ENCODE measurements at places on chromosomes 5 and 9.

DNA sequence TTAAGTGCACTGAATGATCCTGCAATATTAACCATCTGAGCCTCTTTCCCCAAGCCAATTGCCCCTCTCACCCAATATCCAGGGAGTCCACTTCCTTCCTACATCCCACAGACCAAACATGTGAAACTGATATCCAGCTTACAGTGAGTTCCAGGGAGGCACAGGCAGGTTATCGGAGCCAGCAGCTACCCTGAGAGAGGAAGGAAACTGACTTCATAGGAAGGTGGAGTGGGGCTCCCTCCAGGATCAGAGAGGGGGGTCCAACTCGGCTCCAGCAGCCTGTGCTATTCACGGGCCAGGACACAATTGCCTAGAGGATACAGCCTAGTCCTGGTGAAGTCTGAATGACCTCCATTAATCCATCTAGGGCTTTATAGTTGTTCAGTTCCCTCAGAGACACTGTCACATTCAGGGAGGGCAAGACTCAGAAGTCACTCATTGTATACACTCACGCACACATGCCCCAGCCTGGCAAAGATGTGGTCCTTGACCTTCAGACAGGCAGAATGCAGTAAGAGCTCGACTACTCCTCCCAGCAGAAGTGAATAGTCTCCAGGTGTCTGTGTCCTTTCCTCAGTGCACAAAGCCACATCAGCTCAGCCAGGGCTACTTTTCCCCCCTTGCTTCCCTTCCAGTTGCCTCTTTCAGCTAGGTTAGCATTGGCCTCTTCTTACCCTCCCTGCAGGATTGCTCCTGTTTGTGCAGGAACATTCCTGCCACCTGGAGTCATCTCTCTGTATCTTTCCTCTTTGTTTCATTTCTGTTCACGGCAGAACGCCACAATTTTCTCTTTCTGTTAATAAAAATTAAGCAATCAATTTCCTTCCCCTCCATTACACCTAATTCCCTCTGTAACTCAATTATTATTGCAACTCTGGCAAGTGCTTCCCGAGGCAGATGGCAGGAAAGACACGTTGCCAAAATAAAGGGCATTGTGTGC is 501.7 kb downstream of the ARHGEF28 start:
- DNase-seq = no peak

DNA sequence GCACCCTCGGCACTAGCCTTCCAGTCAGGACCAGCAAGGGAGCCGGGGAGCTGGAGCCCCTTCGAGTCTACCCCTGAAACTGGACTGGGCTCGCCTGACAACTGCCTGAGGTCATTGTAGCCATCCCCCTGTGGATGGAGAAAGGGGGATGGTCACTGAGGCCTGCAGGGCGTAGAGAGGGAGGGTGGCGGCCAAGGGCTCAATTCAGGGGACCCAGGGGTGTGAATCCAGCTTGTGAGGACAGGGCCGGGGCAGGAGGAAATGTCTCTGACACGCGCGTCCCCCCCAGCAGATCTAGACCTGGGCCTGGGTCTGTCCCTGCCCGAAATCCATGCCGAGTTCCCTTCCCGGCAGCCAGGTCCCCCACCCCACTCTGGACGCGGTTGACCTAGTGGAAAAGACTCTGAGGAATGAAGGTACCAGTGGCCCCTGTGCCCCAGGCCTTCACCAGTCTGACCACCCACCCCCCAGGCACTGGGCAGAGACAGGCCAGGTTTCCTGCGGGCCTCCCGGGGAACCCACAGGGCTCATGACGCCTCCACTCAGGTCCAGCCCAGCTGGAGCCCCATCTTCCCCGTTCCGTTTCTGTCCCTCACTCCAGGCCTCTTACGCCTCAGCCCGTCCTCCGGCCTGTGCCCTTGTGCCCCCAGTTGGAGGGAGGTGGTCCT is 805 bp downstream of the SLC34A3 start:
- DNase-seq = no peak

- no peak for DNase-seq
Observed at GRCh38 chr9:117491491-117491890, 76.6 kb upstream of the ASTN2 start.

DNA sequence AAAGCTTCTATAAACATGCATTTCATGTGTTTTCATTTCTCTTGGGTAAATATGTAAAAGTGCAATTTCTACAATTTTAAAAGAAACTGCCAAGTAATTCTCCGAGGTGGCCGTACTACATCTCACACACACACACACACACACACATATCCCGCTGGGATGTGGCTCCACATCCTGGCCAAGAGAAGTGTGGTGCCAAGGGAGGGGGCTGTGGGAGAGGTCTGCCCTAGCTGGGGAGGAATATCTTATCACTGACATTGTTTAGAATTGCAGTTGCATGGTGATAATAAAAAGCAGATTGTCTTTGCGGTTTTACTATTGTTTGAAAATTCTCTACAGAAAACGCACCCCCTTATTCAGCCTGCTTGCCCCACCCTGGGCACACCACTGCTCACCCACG is 558.4 kb downstream of the BNC2 start:
- no peak for DNase-seq

- DNase-seq = no peak
Observed at GRCh38 chr9:116844621-116845020, 157.5 kb downstream of the TRIM32 start.

- DNase-seq = no peak
Observed at GRCh38 chr5:83375049-83375745, 96.3 kb upstream of the VCAN start.

GRCh38 chr5:74352256-74352655 is 288.3 kb downstream of the ENC1 start:
- no peak for DNase-seq

- DNase-seq = no peak
Observed at GRCh38 chr5:140609126-140609525, 23.8 kb downstream of the CD14 start.

DNA sequence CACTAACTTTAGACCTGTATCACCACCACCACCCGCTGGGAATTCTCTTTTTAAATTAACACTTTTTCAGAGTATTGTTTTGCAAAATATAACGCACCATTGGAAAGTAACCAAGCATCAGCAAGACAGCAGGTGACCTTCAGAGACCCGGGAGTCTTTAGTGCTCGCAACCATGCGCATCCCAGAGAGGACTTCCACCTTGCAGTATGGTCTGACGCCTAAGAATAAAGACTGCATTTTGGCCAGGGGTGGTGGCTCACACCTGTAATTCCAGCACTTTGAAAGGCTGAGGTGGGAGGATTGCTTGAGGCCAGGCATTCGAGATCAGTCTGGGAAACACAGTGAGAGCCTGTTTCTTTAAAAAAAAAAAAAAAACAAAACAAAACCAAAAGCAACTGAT is 113.8 kb downstream of the MED27 start:
- DNase-seq = no peak

DNA sequence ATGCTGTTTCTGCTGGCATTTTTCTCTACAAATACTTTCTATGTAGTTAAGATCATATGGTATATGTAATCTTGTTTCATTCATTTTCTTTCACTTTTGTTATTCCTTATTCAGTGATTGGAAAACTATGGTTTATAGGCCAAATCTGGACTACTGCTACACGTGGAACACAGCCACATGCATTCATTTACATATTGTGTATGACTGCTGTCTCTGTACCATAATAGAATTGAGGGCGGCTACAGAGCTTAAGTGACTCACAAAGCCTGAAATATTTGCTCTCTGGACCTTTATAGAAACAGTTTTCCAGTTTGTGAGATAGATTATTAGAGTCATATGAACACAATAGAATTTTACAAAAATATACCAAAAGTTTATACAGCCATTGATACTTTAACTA is 133.6 kb upstream of the CDKN2B start:
- DNase-seq = no peak

DNA sequence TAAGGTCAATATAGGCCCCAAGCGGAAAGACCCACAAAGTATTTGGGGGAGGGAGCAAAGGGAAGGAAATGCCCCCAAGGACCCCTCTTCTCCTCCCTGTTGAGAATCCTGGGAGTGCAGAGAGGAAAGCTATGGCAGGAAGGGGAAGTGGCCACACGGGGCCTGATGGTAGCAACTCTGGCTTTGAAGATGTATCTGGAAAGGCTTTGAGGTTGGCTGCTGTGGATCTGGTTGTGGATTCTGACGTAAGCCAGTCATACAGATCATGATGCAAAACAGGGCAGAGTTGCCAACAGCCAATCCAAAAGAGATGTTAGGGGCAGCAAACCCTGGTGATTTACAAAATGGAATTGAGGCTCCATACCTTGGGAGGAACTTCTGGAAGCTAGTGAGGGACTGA is 108.8 kb downstream of the PRKACG start:
- DNase-seq = no peak

DNA sequence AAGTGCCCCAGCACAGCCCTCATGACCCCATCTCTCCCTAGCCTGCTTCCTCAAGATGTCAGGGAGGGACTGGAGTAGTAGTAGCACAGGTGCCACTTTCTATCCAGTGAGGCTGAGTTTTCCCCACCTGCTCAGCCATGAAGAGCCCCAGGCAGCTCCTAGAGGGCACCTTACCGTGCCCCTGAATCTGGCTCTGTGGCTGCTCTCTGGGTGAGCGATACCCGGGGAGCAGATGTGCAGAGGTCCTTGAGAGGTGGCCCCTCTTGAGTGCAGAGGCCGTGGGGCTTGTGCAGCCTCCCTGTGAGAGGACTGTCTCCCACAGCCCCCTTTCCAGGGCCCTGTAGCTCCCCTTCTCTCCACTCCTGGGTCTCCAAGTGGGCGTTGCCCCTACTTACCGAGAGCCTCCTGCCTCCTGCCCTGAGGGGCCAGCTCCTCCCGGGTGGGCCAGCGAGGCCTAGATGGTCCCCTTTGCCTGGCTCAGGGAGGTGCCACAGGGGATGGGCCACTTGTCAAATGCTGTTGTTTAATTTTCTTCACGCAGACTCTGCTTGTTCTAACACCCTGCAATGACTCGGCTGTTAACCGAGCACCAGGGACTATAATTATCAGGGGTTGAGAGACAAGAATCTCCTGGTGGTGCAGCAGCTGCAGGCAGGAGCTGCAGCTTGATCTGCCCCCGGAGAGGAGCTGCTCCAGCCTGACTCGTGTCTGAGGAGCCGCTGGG is 29.6 kb upstream of the PITX1 start:
- no peak for DNase-seq

DNA sequence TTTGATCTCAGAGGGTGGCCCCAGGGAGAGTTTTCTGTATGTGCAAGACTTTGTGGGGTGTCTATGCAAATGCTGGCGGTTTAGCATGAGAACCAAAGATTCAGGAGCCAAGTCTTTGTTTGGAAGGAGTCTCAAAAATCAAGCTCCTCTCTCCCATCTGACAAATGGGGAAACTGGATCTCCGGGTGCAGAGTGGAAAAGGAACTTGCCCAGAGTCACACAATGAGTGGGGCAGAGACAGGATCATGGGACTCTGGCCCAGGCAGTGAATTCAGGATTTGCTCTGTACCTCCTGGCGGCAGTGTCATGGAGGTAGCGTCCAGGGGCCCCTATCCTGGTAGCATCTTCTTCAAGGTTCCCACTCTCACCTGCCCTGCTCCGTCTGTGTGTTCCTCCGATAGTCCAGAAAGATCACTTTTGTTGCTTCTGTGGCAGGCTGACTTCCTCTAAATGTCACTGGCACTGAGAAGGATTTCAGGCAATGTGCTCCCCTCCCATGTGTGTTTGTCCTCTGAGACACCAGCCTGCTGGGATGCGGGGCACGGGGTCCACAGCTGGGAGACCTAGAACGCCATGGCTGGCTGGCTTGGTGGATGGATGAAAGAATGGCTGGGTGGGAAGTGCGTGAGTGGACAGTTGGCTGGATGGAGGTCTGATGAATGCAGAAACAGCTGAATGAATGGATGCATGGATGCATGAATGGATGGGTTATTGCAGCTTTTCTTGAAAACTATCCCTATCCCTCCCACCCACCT is 3.6 kb downstream of the CCL19 start:
- DNase-seq = no peak

- no peak for DNase-seq
Observed at GRCh38 chr5:65359981-65360380, 121.7 kb downstream of the ADAMTS6 start.

DNA sequence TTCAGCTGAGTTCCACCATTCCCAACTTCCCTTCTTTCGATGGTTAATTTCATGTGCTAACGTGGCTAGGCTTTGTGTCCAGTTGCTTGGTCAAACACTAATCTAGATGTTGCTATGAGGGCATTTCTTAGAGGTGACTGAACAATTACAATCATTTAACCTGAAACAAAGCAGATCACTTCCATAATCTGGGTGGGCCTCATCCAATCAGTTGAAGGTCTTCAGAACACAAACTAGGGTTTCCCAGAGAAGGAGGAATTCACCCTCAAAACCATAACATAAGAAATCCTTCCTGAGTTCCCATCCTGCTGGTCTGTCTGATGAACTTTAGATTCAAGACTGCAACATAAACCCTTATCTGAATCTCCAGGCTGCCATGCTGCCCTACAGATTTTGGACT is 2381.7 kb downstream of the MAT2B start:
- no peak for DNase-seq

GRCh38 chr9:38707885-38708637 is 11.9 kb downstream of the FAM240B start:
- DNase-seq = no peak

DNA sequence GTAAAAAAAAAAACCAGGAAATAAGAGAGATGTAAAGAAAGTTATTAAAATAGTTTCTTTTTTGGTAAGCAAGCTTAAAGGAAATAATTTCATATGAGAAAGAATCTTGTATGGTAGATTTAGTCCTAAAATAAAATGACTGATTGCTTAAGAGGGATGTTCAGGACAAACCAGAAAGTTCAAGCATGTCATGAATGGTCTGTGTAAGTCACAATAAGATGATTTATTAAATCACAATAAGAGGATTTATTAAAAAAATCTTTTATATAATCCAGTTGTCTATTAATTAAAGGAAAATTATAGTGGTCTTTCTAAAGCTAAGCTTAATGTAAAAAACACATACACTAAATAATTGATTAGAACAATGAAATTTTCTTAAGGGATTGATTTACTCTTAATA is 91.8 kb upstream of the OR13F1 start:
- no peak for DNase-seq

DNA sequence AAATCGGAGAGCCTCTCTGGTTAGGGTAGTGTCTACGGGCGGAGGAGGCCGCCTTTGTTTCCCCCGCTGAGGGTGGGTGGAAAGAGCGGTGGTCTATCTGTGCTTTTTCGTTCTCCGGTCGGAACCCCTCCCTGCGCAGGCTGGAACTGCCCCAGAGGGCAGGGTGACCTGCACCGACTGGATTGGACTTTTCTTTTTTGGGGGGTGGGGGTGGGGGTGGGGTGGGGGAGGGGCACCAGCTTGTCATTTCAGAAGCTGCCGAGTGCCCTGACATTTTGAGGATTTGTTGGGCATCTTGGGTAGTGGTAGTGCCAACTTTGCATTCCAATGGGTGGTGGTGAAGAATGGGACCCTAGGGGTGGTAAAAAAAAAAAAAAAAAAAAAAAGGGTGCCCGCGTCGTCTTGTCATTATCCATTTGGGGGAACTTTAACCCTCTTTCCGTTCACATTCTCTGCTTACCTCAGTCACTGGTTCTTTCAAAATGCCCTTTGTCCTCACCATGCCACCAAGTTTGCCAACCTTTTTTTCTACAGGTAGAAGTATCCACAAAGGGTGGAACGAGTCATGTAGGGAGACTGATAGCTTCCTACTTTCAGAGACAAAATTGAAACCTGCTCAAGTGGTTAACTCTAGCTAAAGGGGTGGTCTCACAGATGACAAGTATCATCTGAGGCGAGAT is 1.3 kb downstream of the UBE2R2 start:
- DNase-seq = no peak

GRCh38 chr9:80127920-80128319 is 556.2 kb downstream of the TLE4 start:
- DNase-seq = no peak

Data from caudate nucleus (tissue), 63 donors.